ENCODE measurements at places on chromosomes 6 and 20.

GRCh38 chr20:44407402-44408184, 52.1 kb downstream of the HNF4A start:
- peak; percentile 91 for DNase-seq

GRCh38 chr6:89436226-89436625, 3.3 kb downstream of the ANKRD6 start:
- no peak for DNase-seq

- peak; percentile 57 for DNase-seq
These were observed 56.9 kb upstream of the ARMH2 start for GRCh38 chr6:24855395-24856245.

GRCh38 chr6:153476243-153476642, 345.2 kb upstream of the RGS17 start:
- DNase-seq: no peak

GRCh38 chr6:149079911-149080491, 237.5 kb upstream of the TAB2 start:
- no peak for DNase-seq

- no peak for DNase-seq
These were observed 169.1 kb upstream of the PTCHD4 start for GRCh38 chr6:48280035-48280620.

- DNase-seq: no peak
These were observed 133.8 kb upstream of the CCN2 start for GRCh38 chr6:132084811-132085509.

GRCh38 chr6:106535012-106535411, 94.3 kb downstream of the RTN4IP1 start:
- DNase-seq: no peak

- DNase-seq: no peak
These were observed 470 bp downstream of the AGER start for GRCh38 chr6:32183483-32184083.

DNA sequence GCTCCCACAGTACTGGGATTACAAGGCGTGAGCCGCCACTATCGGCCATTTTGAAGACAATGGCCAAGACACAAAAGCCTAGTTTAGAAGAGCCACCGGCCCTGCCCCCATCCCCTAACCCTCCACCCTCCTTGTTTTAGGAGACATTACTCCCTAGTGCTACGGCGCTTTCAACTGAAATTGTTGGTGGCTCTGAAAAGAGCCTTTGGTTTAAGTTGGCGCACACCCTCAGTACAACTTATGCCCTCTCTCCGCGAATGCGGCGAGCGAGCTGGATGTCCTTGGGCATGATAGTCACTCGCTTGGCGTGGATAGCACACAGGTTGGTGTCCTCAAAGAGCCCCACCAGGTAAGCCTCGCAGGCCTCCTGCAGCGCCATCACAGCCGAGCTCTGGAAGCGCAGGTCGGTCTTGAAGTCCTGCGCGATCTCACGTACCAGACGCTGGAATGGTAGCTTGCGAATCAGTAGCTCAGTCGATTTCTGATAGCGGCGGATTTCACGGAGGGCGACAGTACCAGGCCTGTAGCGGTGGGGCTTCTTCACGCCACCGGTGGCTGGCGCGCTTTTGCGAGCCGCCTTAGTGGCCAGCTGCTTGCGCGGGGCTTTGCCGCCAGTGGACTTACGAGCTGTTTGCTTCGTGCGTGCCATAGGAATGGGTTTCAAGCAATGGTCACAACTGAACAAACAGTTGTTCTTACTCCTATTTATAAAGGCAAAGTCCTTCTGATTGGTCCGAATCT, 114.9 kb upstream of the BTN3A2 start:
- DNase-seq: peak; percentile 84

DNA sequence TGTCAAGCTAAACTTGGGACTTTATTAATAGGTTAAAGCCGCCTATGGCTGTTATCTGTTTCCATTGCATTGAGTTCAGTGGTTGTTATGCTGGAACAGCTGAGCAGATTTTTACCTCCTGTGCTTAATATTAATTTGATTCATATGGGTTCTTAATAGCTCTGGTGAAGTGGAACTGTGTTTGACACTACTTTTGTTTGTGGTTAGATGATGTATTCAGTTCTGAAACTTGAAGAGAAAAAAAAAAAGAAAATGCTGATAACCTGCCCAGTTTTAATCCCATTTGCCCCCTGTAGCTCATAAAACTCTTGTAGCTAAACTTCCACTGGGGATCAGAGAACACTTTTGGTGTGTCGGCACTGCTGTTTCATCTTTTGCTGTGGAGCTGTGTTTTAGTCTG, 117.8 kb downstream of the ZDHHC14 start:
- DNase-seq: no peak

GRCh38 chr6:112780498-112781096, 433.5 kb downstream of the RFPL4B start:
- peak; percentile 78 for DNase-seq

DNA sequence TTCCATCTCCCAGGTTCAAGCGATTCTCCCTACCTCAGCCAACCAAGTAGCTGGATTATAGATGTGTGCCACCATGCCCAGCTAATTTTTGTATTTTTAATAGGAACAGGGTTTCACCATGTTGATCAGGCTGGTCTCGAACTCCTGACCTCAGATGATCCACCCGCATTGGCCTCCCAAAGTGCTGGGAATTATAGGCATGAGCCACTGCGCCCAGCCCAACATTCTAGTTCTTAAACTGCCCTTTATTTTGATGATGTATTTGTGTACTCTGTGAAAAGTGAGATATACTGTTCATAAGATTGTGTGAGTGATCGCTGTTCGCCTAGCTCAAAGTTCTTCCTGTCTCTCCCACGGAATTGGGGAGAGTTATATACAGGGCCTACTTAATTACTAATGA, 93.1 kb downstream of the HFE start:
- no peak for DNase-seq

- no peak for DNase-seq
These were observed 69.3 kb upstream of the EYS start for GRCh38 chr6:65776332-65776731.

- no peak for DNase-seq
These were observed 50.3 kb downstream of the FRK start for GRCh38 chr6:116010386-116010785.

GRCh38 chr6:131754088-131754487, 43.3 kb upstream of the CTAGE9 start:
- DNase-seq: no peak

DNA sequence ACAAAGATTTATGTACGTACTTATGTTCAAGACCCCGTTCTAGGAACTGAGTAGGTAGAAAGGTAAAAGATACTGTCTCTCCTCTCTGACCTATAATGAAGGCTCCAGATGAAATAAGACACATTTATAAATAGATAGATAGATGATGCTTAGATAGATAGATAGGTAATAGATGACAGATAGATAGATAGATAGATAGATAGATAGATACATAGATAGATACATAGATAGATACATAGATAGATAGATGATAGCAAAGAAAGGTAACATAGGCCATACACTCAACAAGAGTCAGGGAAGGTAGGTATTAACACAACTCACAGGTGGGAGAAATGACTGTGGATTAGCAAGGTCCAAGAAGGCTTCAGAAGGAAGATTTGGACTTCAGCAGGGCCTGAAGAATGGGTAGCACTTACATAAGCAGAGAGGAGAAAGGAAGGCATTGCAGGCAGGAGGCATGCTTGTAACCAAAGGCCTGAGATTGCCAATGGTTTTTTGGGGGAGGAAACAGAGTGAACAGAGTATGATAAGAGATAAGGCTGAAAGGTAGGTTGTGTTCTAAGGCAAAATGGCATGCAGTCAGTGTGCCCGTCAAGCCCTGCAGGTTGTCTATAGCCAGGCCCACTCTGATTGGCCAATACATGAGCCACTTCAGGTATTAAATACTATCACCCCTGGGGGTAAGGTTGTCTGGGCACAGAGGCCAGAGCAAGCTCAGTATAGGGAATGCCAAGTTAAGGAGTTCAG, 7.7 kb upstream of the MYB start:
- DNase-seq: no peak

GRCh38 chr6:9484091-9484490, 930.8 kb downstream of the TFAP2A start:
- no peak for DNase-seq

DNA sequence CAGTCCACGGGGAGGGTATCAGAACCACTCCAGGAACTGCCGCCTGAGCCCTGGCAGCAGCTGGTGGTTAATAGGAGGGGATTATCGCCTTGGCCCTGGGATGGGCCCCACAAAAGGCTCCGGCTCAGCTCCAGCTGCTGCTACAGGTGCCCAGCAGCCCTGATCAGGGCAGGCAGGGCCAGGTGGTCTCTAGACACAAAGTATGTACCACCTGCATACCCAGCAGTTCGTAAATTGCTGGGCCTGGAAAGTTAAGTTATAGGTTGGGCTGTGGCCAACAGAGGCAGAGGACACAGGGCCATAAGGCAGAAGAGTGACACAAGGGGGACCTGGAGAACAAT, 35.1 kb downstream of the RRBP1 start:
- no peak for DNase-seq

GRCh38 chr6:89323511-89323971, 8.4 kb upstream of the GABRR2 start:
- DNase-seq: no peak

DNA sequence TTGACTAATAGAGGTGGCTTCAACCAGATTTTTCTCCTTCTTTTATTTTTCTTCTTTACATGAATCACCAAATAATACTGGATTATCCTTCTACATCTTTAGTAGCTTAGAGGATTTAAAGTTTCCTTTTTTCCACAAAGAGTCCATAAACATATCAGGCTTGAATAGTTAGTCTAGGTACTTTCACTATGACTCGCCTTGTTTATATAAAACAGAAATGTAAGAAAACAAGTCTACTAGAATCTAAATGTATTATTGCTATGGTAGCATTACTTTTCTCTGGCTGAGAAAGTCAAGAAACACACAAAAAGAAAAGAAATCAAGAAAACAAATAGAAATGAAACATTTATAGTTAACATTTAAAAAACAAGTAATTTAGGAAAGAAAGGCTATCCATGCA, 215.2 kb downstream of the PTPRK start:
- no peak for DNase-seq

- no peak for DNase-seq
These were observed 160.3 kb downstream of the EYA2 start for GRCh38 chr20:47054945-47055344.

- no peak for DNase-seq
These were observed 19.2 kb downstream of the SRSF3 start for GRCh38 chr6:36613200-36613995.

DNA sequence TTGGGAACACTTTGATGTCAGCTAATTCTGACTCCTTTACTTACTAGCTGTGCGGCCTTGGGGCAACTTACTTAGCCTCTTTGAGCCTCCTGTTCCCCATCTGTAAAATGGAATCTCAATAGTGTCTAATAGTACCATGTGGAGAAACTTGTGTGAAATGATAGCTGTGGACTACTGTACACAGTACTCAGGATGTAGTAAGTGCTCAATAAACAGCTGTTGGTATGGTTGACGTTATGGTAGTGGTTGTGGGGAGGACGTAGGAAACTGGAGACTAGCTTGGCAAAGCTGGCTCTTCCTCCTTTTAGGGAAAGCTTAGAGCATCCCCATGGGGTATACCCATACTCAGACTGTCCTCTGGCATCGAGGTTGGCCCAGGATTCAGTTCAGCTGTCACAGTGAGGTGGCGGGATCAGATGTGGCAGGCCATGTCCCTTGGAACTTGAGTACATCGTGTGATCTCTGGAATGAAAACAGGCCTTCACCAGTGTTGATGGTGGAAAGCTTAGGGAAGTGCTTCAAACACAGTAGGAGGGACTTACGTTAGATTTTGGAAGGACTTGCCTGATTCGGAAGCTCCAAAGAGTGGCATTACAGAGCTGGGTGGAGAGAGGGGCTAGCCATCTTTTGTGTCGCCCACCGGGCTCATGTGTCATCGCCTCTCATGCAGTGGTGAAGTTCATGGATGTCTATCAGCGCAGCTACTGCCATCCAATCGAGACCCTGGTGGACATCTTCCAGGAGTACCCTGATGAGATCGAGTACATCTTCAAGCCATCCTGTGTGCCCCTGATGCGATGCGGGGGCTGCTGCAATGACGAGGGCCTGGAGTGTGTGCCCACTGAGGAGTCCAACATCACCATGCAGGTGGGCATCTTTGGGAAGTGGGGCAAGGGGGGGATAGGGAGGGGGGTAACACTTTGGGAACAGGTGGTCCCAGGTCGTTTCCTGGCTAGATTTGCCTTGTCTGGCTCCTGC, 7.1 kb downstream of the VEGFA start:
- DNase-seq: no peak

DNA sequence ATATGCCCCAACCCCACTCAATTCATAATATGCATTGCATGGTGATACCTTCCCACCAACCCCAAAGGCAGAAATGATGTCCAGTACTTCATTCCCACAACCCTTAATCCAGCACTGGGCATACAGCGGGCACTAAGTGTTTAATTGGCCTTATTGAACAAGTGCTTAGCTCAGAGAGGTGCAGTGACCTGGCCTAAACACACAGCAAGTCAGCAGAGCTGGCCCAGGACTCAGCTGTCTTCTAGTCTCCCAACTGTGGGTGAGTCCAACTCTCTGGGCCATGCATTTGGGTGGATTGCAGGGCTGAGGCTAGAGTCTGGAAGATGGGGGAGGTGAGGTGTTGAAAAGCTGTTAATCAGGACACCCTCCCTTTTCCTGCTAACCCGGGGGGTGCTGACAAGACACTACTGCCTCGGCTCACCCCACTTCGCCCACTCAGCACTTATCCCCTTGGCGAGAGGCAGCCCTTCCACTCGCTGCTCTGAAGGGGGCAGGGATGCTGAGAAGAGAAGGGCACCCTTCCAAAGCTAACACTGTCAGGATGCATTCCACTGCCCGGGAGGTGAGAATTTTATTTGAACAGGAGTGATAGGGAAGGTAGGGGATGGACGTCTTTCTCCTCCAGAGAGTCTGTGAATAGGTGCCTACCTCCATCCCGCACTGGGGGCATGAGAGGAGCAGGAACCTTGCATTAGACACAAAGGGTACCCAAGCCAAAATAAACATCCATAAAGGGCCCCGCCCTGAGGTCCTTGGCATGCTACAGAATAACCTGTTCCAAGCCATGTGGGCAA, 14.2 kb downstream of the KCNK5 start:
- DNase-seq: peak; percentile 77

- DNase-seq: no peak
These were observed 21.7 kb downstream of the TBC1D20 start for GRCh38 chr20:440636-441035.

- DNase-seq: no peak
These were observed 7.7 kb upstream of the KLHL31 start for GRCh38 chr6:53673162-53673727.

- no peak for DNase-seq
These were observed 97.3 kb upstream of the STXBP5 start for GRCh38 chr6:147106759-147107401.

GRCh38 chr6:20056350-20056992, 155.8 kb downstream of the MBOAT1 start:
- no peak for DNase-seq

- no peak for DNase-seq
These were observed 6.1 kb downstream of the THBD start for GRCh38 chr20:23043376-23043775.

GRCh38 chr6:1962201-1962600, 283.2 kb downstream of the GMDS start:
- DNase-seq: no peak

DNA sequence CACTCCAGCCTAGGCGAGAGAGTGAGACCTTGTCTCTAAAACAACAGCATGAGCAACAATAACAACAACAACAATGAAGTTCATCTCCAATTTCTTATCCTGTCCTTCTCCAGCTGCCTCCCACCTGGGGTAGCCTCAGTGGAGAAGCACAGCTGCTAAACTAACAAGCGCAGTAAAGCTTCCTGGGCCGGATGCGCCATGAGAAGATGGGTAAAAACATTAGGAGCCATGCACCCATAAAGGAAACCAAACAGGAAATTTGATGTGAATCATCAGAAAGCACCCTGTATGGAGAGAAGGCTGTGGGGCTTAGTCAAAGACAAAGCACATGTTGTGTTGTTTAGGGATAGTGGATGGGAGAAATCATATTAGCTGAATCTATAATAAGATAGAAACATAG, 61.1 kb upstream of the CCN6 start:
- DNase-seq: no peak
